ENCODE measurements at places on chromosomes 16 and 17. TPM values are rescaled to one million over a fixed set of nuclear protein-coding genes. Genes with fewer than 3 reads are reported as not detected.

PIGW gene
- total RNA-seq, result 8.2 TPM

KCNH6 gene
- total RNA-seq, result not detected

AGRP gene
- not detected for total RNA-seq

TLE7 gene
- total RNA-seq, result not detected

GRIN2A gene
- total RNA-seq, result not detected

CES1 gene
- total RNA-seq, result not detected

TBC1D28 gene
- not detected for total RNA-seq

HEATR9 gene
- not detected for total RNA-seq

TRPV2 gene
- 49.9 TPM for total RNA-seq

CCL23 gene
- not detected for total RNA-seq

SOCS3 gene
- 81.4 TPM for total RNA-seq

ATAD5 gene
- 0.89 TPM for total RNA-seq

PRR29 gene
- 0.18 TPM for total RNA-seq

IRX5 gene
- total RNA-seq, result 0.60 TPM

GINS2 gene
- total RNA-seq, result 0.89 TPM

FOXC2 gene
- total RNA-seq, result 4.4 TPM

PLXDC1 gene
- not detected for total RNA-seq

ABCA3 gene
- 5.3 TPM for total RNA-seq

SOST gene
- total RNA-seq, result not detected

P2RX1 gene
- 4.8 TPM for total RNA-seq

RGS11 gene
- 2.4 TPM for total RNA-seq

GAA gene
- 47.4 TPM for total RNA-seq

ZSCAN10 gene
- not detected for total RNA-seq

NEUROD2 gene
- total RNA-seq, result not detected

Data from smooth muscle cell of the umbilical artery (primary cell).